Thoracic aorta (tissue), 2 donors: ENCODE measurements at places on chromosomes 11 and 22.

GRCh38 chr11:123072332-123072761 lies 10.4 kb upstream of the HSPA8 start:
- DNase-seq = no peak

- no peak for DNase-seq
Observed at GRCh38 chr11:126821827-126822226, 178.7 kb downstream of the KIRREL3 start.

GRCh38 chr11:57787920-57788702 lies 26.5 kb downstream of the CTNND1 start:
- DNase-seq = no peak

- DNase-seq = no peak
Observed at GRCh38 chr22:49420651-49421050, 407.0 kb downstream of the BRD1 start.

DNA sequence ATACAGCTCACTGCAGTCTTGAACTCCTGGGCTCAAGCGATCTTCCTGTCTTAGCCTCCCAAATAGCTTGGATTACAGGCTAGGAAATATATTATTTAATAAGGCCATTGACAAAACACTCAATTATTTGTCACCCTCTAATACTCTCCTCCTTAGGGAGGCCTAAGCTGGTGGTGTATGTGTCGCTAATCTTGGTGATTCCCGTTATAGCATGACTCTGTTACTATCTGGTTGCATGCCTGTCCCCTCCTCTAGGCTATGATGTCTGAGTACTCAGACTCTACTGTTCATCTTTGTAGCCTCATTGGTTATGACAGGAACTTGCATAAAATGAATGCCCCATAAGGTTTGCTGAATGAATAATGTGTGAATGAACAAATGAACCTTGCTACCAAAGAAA lies 87.6 kb downstream of the USP35 start:
- no peak for DNase-seq

- DNase-seq = no peak
Observed at GRCh38 chr22:29183971-29184848, 21.5 kb upstream of the EMID1 start.

GRCh38 chr11:90805172-90805571 lies 582.3 kb upstream of the CHORDC1 start:
- no peak for DNase-seq

- DNase-seq = no peak
Observed at GRCh38 chr11:13116491-13116890, 107.4 kb downstream of the RASSF10 start.
